ENCODE measurements at places on chromosomes 16 and 17.

GRCh38 chr16:85519540-85520231 is 93.4 kb upstream of the GSE1 start:
- DNase-seq = no peak

DNA sequence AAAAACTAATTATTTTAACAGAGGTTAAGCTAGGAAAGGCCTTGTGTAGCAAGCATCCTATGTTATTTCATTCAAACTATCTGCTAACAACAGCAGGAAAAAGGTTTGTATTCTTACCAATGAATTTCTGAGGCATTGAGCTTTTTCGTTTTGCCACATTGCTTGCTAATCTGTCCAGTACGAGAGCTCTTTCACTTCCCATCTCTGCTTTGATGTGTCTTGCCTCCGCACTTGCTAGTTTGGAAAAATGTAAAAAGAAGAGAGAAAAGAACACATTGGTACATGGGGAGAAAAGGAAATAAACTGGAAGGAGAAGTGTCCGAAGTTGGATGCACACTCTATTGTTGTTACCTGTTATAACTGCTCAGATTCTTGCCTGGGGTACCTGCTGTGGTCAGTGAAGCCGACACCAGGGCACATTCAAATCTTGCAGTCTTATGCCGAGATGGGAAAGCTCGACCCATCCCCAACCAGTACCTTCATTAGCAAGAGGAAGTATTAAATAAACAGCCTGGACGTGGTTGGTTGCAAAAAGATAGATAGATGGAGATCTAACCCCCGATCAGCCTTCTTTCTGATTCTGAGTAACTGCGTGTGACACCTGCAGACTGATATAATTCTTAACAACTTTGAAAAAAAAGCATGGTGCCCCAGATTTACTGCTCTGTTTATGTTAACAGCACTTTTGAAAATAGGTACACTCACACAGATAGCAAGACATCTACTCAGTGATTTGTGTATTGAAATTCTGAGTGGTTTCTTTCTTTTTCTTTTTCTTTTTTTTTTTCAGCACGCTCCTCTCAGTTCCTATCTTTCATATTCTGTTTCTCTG is 40.0 kb downstream of the GRB7 start:
- no peak for DNase-seq

- no peak for DNase-seq
These were observed 26.7 kb downstream of the MAP2K6 start for GRCh38 chr17:69441179-69441578.

DNA sequence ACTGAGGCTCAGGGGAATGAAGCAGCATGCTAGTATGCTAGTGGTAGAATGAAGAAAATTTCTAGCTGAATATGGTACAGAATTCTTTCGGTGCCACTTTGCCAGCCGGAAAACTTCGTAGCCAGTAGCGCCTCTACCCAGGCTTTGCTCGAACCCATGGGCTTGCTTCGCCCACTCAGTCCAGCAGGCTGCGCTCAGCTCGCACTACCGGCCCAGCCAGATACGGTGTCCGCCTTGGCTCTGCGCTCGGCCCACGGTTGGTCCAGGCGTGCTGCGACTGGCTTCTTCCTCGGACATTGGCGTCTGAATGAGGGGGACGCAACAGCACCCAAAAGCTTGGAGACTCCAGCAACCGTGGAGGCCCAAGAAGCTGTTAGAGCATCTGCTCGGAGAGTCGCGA is 372.5 kb upstream of the CDH8 start:
- DNase-seq = no peak

- DNase-seq = no peak
These were observed 28.7 kb upstream of the MMD start for GRCh38 chr17:55450232-55450825.

DNA sequence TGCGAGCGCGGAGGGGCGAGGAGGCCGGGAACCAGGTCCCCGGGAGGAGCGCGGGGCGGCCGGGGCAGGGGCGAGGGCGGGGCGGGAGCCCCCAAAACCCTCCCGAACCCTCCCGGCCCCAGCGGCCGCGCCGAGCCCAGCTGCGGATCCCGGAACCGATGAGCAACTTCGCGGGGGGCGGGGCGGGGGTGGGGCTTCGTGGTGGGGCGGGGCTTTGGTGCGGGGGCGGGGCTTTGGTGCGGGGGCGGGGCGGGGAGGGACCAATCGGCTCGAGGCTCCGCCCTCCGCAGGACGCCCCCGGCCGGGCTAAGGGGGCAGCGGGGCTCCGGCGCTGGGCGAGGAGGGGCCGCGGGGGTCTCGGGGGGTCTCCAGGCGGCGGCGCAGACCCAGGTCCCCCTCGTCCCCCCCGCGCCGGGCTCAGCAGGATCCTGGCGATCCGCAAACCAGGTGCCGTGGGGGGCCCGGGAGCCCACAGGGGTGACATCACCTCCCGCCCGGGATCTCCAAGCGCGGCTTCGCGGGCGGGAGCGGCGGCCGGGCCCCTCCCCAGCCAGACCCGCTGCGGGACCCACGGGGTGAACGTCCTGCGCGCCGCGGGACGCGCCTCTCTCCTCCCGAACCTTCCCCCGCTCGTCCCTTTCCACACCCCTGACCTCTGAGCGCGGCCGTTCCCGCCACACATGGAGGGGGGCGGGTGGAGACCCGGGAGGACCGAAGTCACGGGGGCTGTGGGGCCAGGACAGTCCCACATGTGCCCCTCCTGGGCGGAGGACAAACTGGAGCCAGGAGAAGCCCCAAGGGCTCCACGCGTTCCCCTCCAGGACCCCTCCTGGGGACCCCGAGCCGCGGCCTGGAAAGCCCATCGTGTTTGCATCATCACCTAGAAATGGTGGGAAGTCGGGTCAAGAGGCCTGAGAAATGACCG is at the start of gene ABR:
Gene ABR, minus strand, starts transcription at position 164 of the 925 bp plus-strand sequence. CDS start 254 bp downstream, outside the sequence.
- no peak for DNase-seq

- DNase-seq = peak; percentile 53
These were observed 1.9 kb upstream of the LCMT1 start for GRCh38 chr16:25109643-25110042.

DNA sequence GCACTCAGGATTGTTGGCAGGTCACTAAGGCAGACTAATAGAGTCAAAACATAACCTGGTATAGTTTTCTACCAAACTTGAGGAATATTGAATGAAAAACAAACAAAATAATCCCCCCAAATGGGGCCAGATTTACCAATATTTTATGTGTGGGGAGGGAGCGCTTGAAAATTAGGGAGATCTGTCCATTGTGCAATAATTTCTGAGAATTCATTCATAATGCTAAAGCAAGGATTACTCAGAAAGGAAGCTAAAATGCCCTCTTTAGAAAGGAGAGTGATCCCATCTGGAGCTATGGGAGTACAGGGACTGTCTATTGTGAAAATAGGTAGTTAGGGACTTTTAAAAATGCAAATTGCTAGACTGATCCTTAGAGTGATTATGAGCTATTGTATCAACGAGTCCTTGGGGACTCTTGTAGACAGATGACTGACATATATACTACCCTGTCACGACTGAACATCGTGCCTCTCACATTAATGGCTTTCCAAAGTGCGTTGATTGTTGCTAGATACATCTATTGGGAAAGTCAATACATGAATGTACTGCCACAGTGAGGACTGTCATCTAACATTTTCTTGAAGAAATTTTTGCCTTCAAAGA is 193.6 kb downstream of the AATF start:
- no peak for DNase-seq

DNA sequence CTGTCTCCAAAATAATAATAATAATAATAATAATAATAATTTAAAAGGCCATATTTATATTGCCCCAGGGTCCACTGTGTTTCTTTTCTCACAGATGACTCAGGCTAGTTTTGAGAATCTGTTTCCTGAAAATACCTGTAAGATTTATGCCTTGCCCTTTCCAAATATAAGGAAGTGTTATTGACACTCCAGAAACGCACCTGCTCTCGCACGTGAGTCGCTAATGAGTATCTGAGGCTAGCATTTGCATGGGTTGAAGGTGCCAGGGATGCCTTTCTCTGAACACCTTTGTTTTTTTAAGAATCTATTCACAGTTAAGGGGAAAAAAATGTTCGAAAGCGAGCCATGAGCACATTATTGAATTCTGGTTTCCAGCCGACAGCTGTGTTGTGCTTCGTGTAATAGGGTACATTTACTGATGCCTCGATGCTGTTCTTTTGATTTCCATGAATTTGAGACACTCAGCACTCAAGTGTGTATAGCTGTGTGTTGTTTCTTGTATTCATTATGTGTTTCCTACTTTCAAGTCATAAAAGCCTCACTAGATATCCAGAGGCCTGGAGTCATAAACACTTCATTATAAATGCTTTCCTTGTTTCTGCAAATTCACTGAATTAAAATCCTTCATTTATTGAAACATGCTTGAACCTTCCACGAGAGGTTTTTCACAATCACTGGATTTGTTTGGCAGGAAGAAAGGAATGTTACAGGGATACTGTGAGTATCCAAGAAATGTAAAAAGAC is 45.0 kb upstream of the NOL11 start:
- DNase-seq = no peak

- DNase-seq = no peak
These were observed 114.0 kb downstream of the PRKCB start for GRCh38 chr16:23949630-23950290.

- DNase-seq = no peak
These were observed 157.8 kb upstream of the RPH3AL start for GRCh38 chr17:510226-510917.

DNA sequence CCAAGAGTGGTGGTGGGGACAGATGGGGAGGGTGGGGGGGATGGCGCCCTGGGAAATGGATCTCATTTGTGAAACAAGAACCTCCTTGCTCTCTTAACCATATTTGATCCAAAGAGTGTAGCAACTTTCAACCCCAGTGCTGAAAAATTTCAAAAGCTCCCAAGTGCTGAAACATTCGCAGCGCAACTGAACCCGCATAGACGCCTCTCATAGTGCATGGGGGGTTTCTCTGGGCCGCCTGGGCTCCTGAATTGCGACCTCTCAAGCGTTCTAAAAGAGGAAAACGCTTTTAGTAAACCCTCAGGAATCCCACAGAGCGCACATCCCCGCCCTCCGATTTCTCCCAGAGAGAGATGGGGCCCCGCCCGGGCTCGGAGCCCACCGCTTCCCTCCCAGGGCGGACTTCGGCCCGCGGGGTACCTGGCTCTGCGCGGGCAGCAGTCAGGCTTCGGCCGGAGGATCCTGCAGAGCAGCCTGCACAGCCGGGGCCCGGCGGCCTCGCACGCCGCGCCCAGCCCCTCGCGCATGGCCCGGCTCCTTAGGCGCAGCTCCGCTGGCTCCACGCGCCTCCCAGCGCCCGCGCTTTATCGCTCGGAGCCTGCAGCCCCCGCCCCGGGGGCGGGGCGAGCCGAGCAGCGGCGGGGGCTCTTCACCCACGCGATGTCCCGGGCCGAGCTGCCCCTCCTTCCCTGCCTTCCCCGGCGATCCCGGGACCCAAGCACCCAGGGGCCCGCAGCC is 7.0 kb downstream of the NOS2 start:
- no peak for DNase-seq

- no peak for DNase-seq
These were observed 115.1 kb downstream of the MRTFB start for GRCh38 chr16:14186007-14186794.

- no peak for DNase-seq
These were observed 36.6 kb downstream of the CCDC42 start for GRCh38 chr17:8708025-8708461.

- no peak for DNase-seq
These were observed 29.0 kb downstream of the MARCHF10 start for GRCh38 chr17:62778990-62779681.

DNA sequence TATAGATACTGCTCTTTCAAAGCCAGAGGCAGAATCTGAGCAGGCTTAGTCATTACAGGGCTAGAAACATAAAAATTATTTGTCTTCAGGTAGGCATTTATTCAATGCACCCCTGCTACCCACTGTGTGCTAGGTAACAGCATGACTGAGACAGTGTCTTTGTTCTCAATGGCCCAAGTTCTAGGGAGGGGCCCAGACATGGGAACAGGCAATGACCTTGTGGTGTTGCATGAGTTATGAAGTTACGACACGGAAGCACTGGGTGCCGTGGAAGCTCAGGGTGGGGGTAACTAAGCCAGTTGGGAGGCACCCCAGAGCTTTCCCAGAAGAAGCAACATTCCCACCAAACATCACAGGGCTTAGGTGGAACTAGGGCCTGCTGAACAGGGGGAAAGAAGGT is 87.0 kb downstream of the CPPED1 start:
- no peak for DNase-seq

- DNase-seq = no peak
These were observed 476.0 kb upstream of the ASIC2 start for GRCh38 chr17:33769066-33769465.

DNA sequence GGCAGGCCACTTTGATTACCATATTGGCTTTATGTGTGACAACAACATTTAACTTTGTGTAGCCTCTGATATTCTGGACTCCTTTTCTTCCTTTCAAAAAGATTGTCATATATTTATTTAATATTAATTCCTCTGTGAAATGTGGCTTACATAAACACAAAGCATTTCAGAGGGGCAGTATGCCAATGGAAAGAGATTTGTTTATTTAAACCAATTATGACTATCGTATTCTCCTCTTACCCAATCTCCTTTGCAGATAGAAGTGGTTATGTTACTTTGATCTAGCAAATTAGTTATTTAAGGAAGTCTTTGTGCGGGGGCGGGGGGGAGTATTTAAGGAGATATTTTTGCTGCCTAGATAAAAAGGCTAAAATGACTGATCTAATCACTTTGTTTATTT is 573.7 kb upstream of the KIF2B start:
- DNase-seq = no peak

DNA sequence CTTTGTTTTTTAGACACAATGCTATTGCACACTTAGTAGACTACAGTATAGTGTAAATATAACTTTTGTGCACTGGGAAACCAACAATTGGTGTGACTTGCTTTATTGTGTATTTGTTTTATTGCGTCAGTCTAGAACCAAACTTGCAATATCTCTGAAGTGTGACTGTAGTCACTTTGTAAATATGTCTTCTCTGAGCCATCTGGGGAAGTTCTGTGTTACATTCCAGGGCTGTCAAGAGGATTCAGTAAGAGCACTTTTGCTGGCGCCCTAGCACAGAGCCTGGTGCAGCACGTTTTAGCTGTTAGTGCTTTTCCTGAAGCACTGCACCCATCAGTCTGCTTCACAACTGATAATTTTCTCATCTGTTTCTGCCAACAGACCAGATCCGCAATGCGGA is 73.2 kb downstream of the NT5M start:
- DNase-seq = no peak

DNA sequence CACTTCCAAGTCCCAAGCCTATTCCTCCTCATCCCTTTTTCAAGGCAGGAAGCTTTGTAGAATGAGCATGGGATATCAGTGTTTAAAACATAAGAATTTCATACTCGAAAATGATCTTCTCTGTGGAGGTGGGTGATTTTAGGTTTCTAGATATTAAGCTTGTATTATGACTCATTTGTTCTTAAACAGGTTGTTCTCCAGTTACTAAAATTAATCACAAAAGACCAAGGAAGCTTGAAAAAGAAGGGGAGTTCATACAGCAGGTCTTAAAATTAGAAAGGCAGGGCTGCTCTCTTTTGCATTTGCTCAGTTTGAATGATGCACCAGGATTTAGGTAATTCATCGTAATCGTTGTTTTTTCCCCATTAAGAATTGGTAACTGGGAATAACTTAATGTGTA is 208.7 kb downstream of the PRKCA start:
- DNase-seq = no peak
